NAMALWA (cell line): ENCODE measurements at places on chromosomes 2 and 18.

DNA sequence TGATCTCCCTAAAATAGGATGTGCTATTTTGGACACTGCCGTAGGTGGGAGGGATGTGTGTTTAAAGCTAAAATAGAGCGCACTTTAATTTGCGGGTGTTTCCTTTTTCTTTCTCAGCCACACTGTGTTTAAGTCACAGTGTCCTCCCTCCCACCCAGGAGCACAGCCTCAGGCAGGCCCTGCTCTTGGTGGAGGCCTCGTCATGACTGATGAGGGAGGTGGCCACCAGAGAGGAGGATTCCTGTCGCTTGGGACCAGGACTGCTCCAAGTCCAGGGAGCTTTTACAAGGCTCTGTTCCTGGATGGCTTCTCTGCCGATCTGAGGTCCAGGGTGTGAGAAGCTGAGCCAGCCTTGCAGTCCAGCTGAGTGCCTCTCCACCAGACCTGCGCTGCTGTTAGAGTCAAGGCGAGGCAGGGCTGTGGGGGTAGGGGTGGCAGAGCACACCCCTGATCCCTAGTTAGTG, 33.5 kb downstream of the INPP4A start:
- DNase-seq, result no peak

GRCh38 chr18:7248877-7249276, 18.0 kb downstream of the LRRC30 start:
- DNase-seq, result no peak

DNA sequence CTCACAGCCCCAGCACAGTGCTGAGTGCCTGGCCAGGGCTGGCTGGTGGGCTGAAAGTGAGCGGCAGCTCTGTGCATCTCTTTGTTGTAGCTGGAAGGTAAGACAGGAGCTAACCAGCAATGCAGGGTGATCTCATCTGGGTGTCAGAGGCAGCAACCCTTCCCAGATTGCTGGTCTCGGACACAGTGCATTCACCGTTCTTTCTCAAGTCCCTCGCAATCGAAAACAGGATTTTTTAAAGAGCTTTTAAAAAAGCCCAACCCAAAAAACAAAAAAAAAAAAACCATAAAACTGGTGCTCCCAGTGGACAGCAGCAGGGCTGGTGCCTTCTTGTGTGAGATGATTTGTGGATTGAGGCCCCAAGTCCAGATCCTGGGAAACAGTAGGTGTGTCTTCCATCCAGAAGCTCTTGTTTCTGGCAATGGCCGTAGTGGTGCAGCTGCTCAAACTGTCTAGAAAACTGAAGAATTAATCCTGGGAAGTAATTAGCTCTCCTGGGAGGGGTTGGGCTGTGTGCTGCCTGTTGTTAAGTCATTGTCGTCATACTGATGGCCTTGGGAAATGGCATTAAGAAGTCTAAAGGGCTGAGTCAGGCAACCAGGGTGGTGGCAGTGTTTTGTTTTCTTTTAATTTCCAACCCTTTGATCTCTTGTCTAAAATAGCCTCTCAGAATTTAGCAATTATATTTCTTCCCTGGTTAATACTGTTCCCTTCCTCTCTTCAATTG, 156.7 kb downstream of the KLHL29 start:
- DNase-seq, result no peak

DNA sequence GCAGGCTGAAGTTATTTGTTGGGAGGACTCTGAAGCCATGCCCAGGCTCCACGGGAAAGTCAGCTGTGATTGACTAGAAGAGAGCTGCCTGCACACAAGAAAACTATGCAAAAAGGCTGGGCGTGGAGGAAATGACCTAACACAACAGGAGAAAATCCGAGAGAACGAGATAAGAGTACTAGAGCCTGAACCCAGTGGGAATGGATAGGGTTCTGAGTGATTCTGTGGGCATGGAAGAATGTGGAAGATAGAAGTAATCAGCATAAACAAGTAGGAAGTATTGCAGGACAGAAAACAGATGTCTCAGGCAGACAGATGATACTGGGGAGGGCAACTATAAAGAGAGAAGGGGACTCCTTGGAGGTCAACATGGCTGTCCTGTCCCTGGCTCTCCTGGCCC, 12.1 kb upstream of the COPS8 start:
- DNase-seq, result no peak

DNA sequence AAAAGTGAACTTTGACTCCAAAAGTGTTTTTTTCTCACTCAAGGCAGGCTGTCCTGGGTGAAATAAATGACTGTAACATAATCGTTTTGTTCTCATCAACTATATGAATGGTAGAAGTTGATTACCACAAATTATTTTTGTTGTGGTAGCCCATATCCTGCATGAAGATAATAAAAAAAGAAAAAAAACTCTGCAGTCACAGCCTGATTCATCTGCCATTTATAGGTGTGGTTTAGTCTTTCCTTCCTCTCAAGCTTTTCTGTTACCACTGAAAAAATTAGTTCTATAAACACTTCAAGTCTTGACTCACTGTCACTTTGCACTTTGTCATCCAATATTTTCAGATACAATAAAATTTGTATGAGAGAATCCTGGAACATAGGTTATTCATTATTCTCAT, 522.0 kb downstream of the PLCL1 start:
- no peak for DNase-seq

GRCh38 chr2:119142824-119143223, 15.7 kb downstream of the C1QL2 start:
- DNase-seq, result no peak

GRCh38 chr2:96140941-96141623, 2.8 kb upstream of the ASTL start:
- no peak for DNase-seq

DNA sequence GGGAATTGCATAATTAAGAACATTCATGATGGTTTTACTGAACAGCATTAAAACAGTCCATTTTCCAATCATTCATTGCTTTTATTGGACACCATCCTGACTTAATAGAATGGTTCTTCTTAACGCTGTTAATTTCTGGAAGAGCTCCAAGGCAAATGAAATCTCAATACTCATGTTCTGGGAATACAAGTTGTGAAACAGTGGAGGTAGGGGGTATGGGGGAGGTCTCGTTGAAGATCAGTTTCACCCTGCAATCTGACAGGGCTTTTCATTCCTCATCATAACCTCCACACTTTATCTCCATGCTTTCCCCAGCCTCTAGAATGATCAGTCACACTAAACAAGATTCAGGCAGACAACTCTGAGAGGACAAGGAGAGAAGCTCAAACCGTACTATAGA, 113.6 kb downstream of the ETAA1 start:
- no peak for DNase-seq

GRCh38 chr2:235746257-235746934, 252.6 kb downstream of the AGAP1 start:
- peak; percentile 67 for DNase-seq

- DNase-seq, result no peak
Observed at GRCh38 chr2:69192176-69192945, 179.4 kb downstream of the ANTXR1 start.

DNA sequence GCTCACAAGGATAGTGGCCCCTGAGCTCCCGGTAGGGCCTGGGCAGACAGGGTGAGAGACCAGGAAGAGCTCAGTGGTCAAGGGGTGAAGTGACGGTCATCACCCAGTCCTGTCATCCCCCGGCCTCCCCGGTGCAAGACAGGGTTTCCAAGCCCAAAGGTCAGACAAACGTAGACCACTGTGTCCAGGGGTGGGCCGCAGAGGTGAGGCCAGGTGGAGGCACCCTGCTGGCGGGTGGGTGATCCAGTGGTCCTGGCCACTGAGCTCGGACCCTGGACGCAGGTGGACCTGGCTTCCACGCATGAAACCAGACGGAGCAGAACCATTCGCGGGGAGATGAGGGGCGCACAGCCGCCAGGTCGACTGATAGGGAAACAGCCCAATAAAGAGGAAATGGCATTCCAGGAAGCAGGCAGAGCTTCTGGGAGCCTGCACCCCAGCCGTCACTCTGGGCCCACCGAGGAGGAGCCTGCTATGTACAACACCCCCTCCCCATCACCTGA, 14.4 kb upstream of the SNED1 start:
- DNase-seq, result no peak

DNA sequence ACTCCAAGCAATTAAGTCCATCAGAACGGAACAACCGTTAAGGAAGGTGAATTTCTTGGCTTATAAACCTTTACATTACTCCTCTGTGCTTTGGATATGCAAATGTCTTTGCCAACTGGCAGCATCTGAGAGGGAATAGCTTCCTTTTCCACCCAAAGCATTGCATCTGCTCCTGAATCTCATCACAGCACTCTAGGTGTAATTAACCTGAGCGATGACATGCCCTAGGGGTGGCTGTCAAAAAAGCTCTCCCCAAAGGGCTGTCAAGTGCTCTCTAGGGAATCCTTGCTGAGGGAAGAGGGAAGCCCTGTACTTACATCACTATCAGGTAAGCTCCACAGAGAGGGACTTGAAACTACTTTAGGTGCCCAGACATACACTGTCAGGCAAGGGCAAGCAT, 5.5 kb upstream of the SMARCAL1 start:
- no peak for DNase-seq

GRCh38 chr2:146572598-146572997, 1272.2 kb upstream of the ACVR2A start:
- no peak for DNase-seq

- DNase-seq, result peak; percentile 46
Observed at GRCh38 chr18:3595369-3596273, 145.6 kb downstream of the TGIF1 start.

DNA sequence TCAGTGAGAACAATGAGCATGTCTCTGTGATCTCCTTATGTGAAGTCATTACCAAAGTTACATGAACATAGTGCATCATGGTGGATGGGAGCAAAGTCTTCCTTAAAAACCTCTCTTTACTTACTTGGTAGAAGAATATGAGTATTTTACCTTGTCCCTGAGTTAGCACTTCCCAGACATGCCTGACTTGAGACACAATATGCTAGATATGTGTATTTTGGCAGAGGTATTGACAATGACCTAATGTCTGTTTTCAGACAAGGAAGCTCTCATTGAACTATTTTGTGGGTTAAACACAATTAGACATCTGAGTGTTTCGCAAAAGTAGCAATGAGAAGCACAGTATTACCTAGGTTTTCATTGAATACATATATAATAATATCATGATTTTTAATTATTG, 99.1 kb upstream of the MC4R start:
- DNase-seq, result no peak

- DNase-seq, result no peak
Observed at GRCh38 chr18:27121108-27121507, 64.0 kb downstream of the CHST9 start.

GRCh38 chr18:35172451-35173035, 68.3 kb upstream of the ZNF397 start:
- no peak for DNase-seq

DNA sequence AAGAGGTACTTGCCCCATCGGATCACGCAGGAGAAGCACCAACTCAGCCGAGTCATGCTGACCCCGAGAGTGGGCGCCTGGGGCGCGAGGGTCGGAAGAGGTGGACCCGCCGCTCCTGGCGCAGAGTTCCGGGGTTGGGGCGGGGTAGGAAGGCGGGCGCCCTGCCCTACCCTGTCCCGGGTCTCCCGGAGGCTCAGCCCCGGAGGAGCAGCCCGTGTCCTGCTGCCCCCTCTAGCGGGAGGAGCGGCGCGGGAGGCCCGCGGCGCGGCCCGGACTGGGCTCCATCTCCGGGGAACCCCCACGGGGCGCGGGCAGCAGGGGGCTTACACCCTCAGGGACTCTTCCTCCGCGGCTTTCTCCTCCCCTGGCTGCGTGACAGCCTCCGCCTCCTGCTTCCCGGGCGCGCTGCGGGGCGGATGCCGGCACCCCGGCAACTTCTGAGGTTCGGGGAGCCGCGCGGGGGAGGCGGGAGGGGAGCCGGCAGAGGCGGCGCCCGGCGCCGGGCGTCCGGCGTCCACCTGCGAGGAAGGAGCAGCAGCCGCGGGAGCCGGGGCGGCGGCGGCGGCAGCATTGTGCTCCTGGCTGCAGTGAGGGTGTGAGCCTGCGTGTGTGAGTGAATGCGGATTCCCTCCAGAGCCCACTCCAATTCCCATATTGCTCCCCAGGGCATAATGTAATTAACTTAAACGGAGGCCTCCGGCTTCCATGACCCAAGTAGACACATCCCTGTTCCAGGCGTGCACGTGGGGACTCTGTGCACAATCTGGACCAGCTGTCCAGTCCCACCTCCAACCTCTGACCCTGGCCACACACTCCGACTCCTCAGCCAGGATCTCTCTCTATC, 7.6 kb upstream of the TNS1 start:
- no peak for DNase-seq

DNA sequence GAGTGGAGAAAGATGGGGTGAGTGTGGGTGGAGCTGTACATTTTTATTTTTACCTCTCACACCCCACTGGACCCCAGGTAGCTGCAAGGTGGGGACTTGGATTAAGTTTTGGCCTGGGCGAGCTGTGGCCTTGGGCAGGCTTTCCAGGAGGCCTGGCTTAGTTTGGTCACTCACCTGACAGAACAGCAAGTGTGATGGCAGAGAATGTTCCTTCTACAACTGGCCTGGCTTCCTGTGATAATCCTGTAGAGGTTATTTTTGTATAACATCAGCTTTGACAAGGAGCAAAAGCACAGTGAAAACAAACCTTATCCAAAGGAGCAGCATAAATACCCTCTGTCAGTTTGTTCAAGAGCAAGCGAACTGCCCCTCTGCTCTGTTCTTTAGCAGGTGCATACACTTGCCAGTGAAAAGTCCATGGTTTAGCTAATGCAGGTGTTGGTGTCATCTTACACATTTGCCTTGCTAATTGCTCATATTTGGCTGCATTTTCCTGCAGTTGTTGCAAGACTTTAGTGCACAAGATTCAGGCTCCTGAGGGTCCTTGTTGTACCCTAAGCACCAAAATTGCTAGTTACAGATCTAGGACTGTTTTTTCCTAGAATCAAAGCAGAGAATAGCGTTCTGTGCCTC, 6.3 kb downstream of the THNSL2 start:
- DNase-seq, result no peak

- DNase-seq, result peak; percentile 61
Observed at GRCh38 chr2:119659601-119660342, 19.2 kb upstream of the TMEM177 start.

- peak; percentile 30 for DNase-seq
Observed at GRCh38 chr2:112160283-112161250, 22.4 kb downstream of the FBLN7 start.

DNA sequence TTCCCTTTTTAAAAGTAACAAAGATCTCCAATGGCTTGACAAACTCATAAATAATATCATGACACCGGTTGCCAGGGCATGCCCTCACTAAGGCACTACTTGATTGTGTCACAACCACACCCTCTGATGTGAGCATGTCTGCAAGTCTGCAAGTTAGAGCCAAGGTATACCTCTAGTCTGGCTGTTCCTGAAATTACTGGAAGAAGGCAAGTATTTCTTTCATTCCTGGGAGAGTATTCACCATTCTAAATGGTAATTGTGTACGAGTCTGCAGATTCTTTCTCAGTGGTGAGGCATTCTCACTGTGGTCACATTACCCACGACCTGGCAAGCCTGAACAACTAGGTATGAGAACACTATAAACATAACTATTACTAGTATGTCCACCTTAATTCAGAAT, 25.7 kb upstream of the RNU4ATAC start:
- DNase-seq, result no peak

GRCh38 chr2:19810148-19810547, 91.6 kb downstream of the TTC32 start:
- DNase-seq, result no peak

DNA sequence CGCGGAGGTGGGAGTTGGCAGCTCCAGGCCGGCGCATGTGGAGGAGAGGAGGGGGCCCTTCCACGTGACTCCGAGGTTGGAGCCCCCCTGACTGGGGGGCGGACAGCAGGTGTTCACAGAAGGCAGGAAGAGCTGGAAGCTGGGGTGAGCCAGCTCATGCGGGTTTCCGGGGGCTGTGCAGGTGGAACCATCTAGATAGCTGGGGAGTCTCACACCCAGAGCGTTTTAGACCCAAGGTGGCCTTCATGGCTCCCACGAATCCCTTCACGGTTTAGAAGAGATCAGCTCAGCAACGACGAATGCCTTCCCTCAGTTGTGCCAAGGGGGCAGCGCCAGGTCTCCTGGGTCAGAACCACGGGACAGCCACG, 740.5 kb upstream of the SALL3 start:
- no peak for DNase-seq
